ENCODE measurements at places on chromosomes 4 and X. TPM values are rescaled to one million over a fixed set of nuclear protein-coding genes. Genes with fewer than 3 reads are reported as not detected.

DNA sequence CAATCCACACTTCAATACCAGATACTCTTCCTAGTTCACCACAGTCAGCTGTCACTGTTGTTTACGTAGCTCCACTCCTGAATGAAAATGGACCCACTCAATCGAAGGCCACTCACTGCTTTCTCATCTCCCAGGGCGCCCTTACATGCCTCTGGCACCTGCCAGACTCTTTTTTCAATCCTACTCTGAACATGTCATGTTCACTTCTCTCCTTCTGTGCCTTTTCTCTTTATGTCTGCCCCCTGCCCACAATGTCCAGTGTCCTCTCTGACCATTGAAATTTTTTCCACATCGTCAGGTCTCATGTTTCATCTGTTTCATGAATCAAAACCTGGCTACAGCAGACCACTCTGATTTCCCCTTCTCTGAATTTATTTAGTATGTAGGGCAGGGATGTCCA is 1.3 kb upstream of the MGAT4D start:
- no peak for DNase-seq
- H3K36me3 ChIP-seq = no peaks in the 10 kb centered on the region
- H3K4me3 ChIP-seq = no peak overlapping the region
- peaks cover 55% of the 10 kb centered on the region for H3K27me3 ChIP-seq
- H3K4me1 ChIP-seq = peaks cover 7% of the 10 kb centered on the region
- H3K27ac ChIP-seq = no peak overlapping the region

DNA sequence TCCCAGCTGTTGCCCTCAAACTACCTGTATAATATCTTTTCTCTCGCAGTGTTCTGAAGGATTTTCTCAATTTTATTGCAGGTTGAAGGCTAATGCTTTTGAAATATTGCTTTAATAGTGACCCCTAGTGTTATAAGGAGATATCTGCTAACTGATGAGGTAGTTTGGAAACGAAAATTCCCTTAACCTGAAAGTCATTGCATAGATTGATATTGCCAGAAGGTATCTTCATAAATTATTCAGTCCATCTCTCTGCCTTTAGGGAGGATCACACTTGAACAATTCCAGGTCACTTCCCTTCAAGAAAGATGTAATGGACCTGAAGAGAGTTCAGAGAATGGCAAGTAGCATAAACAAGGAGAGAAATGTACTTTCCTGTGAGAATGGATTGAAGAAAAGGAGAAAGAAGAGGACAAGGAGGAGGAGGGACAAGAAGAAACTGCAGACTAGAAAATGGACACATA is 44.1 kb downstream of the TIGD4 start:
- no peak overlapping the region for H3K27ac ChIP-seq
- peaks cover 2% of the 10 kb centered on the region for H3K27me3 ChIP-seq
- H3K4me1 ChIP-seq = peaks cover 14% of the 10 kb centered on the region
- no peaks in the 10 kb centered on the region for H3K36me3 ChIP-seq

- no peaks in the 10 kb centered on the region for H3K4me1 ChIP-seq
- DNase-seq = no peak
- no peak overlapping the region for H3K27ac ChIP-seq
- no peaks in the 10 kb centered on the region for H3K27me3 ChIP-seq
Observed at GRCh38 chr4:144582975-144583374, 63.0 kb upstream of the HHIP start.

DNA sequence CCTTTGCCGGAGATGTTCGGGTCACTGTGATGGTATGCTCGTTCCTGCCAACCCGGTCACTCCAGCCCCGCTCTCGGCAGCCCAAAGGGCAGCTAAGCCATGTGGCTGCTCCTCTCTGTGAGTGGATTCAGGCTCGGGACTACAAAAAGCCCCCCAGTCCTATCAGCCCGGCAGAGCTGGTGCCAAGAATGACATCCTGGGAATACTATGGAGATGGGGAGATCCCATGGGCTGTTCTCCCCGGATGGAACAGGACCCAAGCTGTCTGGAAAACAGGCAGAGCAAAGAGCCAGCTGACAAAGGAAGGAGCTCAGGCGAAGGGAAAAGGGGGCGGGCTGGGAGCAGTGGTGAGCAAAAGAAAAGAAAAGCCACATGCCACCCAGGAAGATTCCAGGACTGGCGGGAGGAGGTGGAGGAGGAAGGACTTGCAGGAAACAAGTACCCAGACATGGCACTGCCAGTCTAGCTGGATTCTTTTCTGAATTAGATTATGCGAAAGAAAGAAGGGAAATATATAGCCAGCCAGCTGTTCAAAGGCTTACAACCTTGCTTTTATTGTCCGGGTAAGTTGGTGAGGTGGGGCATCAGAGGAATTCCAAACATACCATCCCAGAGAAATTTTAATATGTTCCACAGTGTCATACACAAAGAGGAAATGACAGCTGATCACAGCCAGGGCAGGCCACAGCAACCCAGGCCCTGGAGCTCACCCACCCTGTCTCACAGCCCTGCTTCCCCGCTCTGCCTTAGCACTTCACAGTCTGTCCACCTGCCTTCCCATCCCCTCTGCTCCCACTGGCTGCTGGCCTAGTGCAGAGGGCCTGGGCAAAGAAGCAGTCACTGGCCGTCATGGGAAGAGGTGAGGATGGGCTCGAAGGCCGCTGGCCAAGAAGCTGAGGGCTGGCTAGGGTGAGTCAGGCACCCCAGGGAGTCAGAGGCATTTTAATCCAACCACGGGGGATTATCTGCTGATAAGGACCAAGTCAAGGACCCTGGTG is 3.4 kb downstream of the NDP start:
- peaks cover 16% of the 10 kb centered on the region for H3K4me1 ChIP-seq
- H3K4me3 ChIP-seq = no peak overlapping the region
- no peaks in the 10 kb centered on the region for H3K36me3 ChIP-seq
- no peak for DNase-seq
- H3K27me3 ChIP-seq = peaks cover 15% of the 10 kb centered on the region
- H3K27ac ChIP-seq = no peak overlapping the region

DNA sequence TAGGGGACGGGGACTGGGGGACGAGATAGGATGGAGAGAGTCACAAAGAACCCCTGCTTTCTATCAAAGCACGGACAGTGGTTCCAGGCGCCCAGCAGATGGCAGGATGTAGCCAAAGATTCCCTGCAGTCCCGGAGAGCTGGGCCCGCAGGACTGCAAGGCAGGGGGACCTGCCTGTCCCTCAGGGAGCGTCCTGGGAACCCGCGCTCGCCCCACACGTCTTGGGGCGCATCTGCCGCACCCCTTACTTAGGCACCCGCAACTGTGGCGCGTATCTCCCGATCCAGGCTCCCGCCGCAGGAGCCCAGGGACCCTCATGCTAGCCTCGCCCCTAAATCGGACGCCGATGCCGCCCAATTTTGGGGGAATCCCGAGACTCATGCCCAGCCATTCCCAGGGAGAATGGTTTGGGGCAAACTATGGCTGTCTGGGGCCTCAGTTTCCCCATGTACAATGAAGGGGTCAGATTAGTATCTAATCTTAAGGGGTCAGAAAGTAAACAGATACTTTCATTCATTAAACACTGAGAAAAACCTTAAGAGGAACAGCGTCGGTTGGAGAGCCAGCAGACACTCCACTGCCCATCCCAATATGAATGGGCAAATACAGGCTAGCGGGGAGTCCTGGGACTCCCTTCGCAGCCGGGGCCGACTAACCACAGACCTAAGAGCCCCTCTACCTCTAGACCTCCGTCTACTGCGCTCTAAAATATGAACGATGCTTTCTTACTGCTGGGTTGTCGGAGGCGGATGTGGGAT is 581 bp upstream of the STK32B start:
- no peaks in the 10 kb centered on the region for H3K36me3 ChIP-seq
- peak overlapping the region; percentile 81 for H3K4me3 ChIP-seq
- DNase-seq = no peak

DNA sequence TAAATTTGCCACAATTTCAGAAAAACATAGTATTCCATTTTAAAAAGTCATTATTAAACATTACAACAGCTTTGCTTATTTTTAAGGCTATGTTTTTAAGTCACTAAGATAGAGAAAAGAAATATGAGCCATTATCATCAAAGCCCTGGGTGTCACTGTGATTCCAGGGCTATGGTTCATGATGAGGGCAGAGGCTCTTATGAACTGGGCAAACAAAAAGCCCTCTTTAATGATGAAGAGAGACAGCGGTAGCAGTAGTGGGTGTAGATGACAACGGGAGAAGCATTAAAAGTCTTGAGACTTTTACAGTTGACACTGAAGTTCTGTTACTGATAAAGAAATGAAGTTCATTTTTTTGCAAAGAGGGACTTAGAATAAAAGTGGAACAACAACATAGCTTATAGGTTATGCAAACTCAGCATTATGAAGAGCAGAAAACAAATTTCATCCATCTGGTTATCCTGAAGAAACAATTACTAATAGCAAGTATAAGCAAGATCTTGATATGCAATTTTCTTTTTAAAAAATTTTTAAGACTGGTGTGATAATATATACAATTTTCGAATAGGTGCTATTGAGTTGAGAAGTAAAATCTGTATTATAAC is 202.7 kb upstream of the ETNPPL start:
- no peak overlapping the region for H3K4me3 ChIP-seq
- no peaks in the 10 kb centered on the region for H3K4me1 ChIP-seq
- H3K27ac ChIP-seq = no peak overlapping the region
- H3K36me3 ChIP-seq = no peaks in the 10 kb centered on the region
- H3K27me3 ChIP-seq = no peaks in the 10 kb centered on the region

- H3K27me3 ChIP-seq = no peaks in the 10 kb centered on the region
- peaks cover 48% of the 10 kb centered on the region for H3K4me1 ChIP-seq
- no peaks in the 10 kb centered on the region for H3K36me3 ChIP-seq
Observed at GRCh38 chr4:40516651-40517050, 113.0 kb downstream of the RBM47 start.

DNA sequence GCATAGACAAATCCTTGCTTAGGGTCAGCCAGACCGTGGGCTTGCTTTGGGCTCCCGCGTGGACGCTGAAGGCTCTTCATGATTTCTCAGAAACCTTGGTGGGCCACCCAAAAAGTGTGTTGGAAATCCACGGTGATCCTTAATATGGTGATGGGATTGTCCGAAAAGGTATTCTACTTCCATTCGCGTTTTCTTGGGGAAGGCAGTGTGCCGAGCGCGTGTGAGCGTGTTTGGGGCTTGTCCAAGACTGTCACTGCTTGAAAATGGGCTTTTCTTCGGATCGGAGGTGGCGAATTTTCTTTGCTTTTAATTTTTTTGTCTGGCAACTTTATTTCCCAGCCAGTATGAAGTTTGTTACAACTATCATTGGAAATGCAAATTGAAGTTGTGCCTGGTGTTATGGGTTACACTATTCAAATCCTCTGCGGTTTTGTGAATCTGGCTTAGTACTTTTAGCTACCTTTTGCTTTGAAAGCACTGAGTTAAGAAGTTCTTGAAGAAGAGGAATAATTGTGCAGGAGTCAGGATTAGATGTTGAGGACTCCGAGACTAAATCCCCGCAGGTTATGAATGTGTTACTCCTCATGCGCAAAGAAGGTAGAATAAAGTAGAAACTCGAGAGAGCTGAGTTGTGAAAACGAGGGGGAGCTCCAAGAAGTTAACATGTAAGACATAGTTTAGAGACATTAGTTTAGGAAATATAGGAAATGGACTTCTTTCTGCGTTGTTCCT is 3.2 kb downstream of the SPRY1 start:
- peak overlapping the region; percentile 84 for H3K4me3 ChIP-seq
- DNase-seq = no peak
- peaks cover 14% of the 10 kb centered on the region for H3K27me3 ChIP-seq

DNA sequence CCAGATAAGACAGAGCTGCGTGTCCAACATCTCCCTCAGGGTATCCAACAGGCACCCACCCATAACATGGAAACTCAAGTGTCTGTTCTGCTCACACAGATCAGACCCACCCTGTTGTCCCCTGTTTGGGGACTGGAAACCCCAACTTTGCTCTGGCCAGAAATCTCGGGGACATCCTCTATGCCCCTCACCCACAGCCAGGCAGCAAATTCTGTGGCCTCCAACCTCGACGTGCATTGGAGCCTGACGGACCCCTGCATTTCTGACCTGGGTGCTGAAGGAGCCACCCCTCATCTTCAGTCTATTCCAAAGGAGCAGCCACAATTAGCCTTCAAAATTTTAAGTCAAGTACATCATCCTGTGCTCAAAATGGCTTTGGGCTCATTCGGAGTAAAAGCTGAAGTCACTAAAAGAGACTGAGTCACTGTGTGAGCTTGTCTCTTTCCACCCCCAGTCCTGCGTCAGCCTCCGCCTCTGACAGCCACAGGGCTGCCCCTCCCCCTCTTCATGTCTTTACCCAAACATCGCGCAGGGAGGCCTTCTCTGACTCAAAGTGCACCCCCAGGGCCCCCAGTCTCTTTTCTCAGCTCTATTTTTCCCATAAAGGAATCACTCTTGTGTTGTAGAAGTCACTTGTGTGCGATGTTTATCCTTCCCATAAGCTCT is 24.4 kb upstream of the PDE6B start:
- DNase-seq = no peak
- H3K36me3 ChIP-seq = no peaks in the 10 kb centered on the region
- no peak overlapping the region for H3K27ac ChIP-seq
- H3K27me3 ChIP-seq = peaks cover 13% of the 10 kb centered on the region
- no peak overlapping the region for H3K4me3 ChIP-seq

The HNRNPH2 gene
- total RNA-seq = 70.5 TPM

The PARM1 gene
- total RNA-seq = 6.7 TPM

The HNRNPD gene
- total RNA-seq = 350 TPM

The UGDH gene
- 40.6 TPM for total RNA-seq

All from activated B cell treated with CpG ODN at 0.5 μM for 24 hours (primary cell).